ENCODE measurements at places on chromosomes 7 and 10.

- no peak for DNase-seq
Observed at GRCh38 chr7:121623130-121623872, 227.2 kb upstream of the FAM3C start.

- DNase-seq = no peak
Observed at GRCh38 chr10:55001422-55001821, 200.4 kb upstream of the PCDH15 start.

DNA sequence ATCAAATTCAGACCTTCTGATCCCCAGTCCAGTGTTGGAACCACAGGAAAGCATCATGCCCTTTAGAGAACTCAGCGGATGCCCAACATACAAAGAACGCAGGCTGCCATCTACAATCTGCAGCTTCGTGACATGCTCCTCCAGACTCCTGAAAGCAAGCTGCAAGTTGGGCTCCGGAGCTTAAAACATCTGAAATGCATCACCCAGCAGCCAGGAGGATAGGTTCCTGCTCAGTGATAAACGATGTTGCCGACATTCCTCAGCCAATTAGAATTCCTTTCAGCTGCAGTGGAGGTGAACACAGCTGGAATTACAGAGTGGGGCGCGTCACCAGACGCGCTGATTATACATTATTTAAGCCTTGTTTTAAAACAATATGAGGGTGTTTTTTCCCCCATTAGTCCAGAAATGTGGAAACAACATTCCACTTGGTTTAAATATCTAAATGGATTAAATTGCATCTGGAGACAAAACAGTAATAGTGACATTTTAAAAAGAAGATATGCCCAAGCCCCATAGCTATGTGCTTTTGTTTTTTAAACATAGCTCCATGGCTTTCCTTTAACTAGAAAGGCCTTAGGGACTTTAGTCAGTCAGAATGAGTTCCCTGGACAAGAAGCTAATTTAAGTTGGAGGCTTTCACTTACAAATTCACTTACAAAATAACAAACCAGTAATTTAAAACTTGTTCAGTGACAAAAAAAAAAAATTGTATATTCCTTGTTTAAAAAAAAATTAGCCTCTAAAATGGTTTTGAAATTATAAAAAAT, 6.3 kb downstream of the SMURF1 start:
- DNase-seq = no peak

DNA sequence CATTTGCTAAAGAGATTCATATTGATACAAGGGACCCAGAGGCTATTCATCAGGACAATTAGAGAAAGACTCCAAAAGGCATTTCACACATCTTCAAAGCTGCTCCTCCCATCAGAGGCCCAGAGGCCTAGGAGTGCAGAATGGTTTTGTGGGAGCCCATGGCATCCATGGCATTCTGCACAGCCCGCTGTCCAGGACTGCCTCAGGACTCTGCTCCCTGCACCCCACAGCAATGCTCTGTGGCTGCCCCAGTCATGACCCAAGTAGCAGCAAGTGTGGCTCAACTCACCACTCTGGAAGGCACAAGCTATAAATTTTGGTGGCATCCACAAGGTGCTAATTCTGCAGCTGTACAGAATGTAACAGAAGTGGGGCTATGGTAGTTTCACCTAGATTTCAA, 38.5 kb downstream of the ZNF438 start:
- DNase-seq = no peak

DNA sequence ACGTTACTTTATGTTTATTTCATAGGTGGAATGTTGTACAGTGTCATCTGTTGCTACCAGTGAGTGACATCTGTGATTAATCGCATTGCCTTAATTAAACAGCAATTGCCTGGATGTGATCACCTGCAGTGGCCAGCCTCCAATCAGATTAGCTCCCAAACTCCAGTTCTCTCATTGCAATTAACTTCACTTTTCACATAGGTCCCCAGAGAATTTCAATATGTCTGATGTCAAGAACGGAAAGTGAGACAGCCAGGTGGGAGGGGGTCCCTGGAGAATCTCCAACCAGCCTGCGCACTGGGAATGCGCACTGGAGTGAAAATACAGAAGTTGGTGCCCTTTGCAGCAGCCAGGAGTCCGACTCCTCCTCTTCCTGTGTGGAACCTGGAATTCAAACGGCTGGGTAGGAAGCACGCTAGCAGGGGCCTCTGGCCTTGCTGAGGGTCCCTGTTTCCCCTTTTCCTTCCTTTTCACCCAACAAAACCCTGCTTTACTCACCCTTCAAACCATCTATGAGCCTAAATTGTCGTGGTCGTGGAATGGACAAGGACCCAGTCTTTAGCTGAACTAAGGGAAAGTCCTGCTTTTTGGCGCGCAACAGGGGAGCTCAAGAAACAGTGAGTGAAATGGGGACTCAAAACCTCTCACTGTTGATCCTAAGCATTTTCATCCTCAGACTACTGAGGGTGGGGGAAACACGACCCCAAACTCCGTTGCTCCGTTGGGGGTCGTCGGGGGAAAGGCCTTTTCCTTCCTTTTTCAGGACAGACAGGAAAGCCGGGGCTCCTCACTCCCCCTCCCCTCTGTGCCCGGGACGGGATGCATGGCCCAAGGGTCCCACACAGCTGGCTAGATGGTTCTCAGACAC, 1355.5 kb upstream of the LRRTM3 start:
- DNase-seq = no peak

DNA sequence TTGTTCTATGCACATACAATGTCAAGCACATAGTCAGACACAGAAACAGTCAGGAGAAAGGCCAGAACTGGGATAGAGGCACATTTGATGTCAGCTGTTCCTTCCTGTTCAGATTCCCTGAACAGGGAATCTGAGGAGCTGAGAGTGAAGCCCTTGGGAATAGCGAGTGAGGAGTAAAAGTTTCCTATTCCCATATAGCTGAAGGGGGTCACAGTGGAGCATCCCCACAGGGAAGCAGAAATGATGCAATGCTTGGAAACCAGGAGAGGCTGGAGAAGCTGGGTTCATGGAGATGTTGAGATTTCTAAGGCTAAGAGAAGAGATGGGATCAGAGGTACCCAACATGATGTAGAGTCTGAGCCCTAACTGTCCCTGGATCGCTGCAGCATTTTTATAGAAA, 11.3 kb upstream of the PRXL2A start:
- no peak for DNase-seq

DNA sequence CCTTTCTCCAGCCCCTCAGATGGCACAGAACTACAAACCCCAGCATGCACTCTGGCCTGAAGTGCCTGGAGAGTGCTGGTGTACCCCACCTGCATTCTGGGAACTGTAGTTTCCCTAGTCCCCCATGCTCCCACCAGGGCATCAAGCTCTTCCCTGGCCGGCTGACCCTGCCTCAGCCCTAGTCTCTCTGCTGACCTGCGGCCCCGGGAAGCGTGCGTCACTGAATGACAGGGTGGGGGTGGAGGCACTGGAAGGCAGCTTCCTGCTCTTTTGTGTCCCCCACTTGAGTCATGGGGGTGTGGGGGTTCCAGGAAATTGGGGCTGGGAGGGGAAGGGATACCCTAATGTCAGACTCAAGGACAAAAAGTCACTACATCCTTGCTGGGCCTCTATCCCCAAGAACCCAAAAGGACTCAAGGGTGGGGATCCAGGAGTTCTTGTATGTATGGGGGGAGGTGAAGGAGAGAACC, 2.1 kb downstream of the NOS3 start:
- DNase-seq = no peak

GRCh38 chr7:26376175-26376917, 84.7 kb downstream of the SNX10 start:
- no peak for DNase-seq

- DNase-seq = no peak
Observed at GRCh38 chr10:104197364-104197763, 34.8 kb downstream of the CFAP43 start.

DNA sequence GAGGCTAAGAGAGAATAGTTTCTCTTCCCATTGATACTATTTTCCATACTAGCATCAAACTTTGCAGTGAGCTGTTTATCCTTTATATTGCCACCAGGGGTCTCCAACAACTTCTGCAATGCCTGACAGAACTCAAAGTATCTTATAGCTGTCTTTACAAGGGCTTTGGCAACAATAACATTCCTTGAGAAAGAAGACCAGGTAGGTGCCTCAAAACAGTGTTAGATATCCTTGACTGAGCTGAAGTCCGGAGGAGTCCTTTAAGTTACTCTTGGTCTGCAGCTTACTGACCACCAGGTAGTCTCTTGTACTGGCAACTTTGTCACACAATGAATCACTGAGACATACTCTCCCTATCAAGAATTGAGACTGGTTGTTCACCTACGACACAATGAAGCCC, 30.0 kb upstream of the TES start:
- no peak for DNase-seq

GRCh38 chr10:79029478-79030390, 39.0 kb upstream of the ZMIZ1 start:
- no peak for DNase-seq

DNA sequence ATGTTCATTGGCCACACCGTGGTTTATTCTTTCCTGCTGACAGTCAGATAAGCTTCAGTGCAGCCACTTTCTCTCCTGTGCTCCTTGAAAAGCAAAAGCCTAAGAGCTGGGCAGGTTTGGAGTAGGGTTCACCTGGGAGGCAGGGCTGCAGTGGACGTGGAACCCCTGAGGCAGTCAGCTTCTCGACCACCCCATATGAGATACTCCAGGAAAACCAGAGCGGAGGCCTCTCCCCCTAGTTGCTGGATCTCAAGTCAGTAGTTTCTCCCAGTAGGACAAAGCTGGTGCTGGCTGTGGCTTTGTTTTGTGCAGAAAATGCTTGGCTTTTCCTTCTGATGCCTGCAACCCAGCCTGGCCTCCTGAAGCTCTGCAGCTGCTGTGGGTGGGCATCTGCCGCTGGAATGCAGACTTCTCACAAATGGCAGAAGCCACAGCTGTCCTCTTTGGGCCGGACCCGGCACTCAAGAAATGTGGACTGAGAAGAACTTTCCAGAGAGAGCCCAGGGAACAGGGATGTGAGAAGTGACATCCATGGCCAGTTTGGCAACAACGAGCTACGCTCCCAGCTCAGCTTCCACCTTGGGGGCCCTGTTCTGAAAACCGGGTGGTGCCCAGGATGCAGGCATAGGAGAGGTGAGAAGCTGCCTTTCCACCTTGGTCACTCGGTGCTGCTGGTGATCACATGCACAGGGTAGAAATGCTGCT, 276.6 kb upstream of the TCERG1L start:
- no peak for DNase-seq

DNA sequence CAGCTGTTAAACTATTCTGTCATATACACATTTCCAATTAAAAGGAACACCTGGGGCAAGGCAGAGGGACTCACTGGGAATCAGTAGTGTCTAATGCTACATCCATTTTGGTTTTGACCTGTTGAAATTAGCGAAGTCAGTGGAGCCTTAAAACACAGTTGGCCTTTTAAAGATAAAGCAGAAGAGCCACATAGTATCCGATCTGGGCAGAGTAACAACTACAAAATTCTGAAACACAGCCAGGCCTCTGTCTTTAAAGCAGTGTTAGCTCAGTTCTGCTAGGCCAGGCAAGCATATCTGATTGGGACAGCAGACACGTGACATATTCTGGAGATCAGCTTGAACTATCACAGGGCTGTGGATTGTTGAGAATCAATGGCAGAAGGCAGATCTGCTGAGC, 117.5 kb upstream of the WNT16 start:
- DNase-seq = no peak
